Stimulated activated CD4-positive, alpha-beta T cell treated with anti-CD3 and anti-CD28 coated beads, Interleukin-4, amount 100 ng/mL, for 48 hours (primary cell): ENCODE measurements at places on chromosomes 2 and 18.

- DNase-seq, result no peak
Observed at GRCh38 chr18:57801325-57801724, 1.8 kb downstream of the ATP8B1 start.

DNA sequence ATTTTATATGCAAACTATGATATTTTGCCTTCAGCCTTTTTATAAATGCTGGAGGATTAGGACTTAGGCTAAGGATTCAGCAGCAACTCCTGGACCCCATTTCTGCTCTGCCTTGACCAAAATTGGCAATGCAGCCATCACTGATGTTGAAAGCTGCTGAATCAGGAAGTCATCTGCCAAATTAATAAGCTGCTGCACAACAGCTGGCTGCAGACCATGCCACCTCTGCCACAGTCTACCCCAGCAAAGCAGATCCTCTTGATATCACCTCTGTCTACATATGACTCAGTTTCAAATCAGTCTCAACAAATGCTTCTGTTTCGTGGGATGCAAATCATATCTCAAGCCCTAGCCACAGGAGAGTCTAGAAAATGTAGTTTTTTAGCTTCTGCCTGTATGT lies 7.1 kb upstream of the SOS1 start:
- DNase-seq, result peak; percentile 20

DNA sequence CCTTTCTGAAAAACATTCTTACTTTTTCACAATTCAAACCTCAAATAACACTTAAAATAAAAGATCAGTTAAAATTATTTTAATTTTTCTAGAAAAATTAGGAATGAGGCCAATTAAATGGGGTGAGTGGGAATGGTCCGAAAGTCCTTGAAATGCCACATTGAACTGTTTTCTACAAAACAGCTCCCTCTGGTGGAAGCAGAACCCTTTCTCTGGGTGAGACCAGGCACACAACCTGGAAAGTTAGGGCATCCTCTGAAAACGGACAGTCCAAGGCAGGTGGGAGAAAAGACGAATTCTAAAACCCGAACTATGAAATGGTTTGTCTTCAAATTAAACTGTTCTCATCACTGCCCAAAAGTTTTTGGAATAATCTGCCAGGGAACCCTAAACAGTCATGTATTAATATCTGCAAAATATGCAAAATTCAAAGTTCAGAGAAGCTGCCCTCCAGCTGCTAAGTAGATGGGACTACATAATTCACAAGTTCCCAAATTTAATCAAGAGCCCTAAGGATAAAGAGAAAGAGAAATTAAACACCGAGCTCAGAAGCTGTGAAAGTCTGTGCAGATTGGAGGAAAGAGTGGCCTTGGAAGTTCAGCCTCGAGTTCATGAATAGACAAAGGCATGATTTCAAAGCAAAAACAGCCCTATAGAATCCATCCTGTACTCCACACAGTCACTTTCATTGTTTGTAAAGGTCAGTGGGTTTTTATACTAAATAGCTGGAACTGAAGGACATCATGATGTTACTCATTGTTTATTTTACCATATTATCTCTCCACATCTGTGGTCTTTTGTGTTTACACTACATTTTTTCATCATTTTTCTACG lies 108.3 kb downstream of the PIEZO2 start:
- DNase-seq, result no peak

GRCh38 chr2:222792001-222792611 lies 68.7 kb upstream of the ACSL3 start:
- DNase-seq, result no peak

DNA sequence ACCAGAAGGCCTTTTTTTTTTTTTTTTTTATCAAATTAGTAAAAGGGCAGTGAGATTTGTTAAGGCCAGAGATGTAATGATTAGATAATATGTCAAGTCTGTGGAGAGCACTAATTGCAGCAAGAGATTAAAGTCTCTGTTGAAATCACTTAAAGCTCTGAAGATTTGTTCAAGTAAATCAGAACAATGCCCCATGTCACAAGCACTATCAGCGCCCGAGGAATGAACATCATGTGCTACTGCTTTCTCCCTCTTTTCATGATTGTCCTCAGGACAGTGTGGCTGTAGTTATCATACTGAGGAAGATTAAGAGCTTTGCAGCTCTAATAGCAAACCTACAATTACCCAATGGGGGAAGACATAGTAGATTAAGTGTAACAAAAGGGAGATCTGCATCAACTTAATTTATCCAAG lies 71.1 kb downstream of the TDRD15 start:
- DNase-seq, result no peak

DNA sequence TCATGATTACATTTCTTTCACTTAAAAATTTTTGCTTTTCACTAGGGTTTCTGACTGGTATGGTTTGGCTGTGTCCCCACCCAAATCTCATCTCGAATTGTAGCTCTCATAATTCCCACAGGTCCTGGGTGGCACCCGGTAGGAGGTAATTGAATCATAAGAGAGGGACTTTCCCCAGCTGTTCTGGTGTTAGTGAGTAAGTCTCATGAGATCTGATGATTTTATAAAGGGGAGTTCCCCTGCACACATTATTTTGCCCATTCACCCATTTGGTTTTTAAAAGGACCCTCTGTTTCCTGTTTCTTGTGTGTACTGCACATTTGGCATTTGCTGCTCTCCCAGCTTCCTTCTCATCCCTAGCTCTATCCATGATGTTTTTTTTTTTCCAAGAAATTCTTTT lies 27.8 kb upstream of the NETO1 start:
- no peak for DNase-seq

GRCh38 chr18:48943736-48944527 lies 6.8 kb downstream of the SMAD7 start:
- DNase-seq, result no peak

GRCh38 chr2:129849559-129850160 lies 129.8 kb upstream of the RAB6C start:
- DNase-seq, result no peak

GRCh38 chr18:76616373-76616772 lies 121.3 kb upstream of the ZNF516 start:
- DNase-seq, result no peak

- DNase-seq, result no peak
Observed at GRCh38 chr2:143586119-143586518, 456.9 kb downstream of the ARHGAP15 start.

- DNase-seq, result no peak
Observed at GRCh38 chr18:22473366-22473765, 55.7 kb upstream of the CTAGE1 start.

GRCh38 chr2:63755216-63755615 lies 86.5 kb upstream of the UGP2 start:
- no peak for DNase-seq

DNA sequence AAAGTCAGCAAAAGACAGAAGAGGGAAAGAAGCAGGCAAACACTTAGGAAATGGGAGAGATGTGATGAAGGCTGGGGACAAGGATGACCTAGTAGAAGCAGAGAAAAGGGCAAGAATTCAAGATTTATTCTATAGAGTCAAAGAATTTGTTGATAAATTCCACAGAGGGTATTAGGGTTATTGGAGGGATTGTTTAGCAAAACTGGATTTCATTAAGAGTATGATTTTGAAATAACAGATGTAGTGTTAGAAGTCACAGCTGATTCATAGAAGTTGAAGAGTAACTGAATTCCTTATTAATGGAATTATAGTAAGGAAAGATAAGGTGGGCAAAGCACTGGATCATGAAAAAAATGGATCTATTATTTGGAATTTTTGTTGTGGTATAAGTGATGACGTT lies 48.6 kb downstream of the CEP192 start:
- no peak for DNase-seq

- DNase-seq, result no peak
Observed at GRCh38 chr2:127161176-127162136, 54.5 kb upstream of the BIN1 start.

DNA sequence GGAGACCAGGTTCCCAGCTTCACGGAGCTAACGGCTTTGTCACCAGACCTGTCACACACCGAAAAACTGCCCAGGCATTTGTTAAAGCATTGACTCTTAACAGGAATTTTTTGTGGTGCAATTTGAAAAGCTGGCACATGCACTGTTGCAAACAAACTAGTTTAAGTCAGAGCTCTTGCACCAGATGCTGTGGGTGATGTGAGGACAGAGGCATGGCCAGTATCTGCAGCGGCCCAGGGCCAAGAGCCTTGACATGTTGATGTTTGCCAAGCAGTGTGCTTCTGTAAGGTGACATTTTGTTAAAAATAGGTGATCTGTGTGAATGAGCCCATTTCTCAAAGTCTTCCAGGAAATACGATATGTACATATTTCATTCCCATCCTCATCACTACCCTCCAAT lies 142.5 kb downstream of the MTCL1 start:
- DNase-seq, result no peak

DNA sequence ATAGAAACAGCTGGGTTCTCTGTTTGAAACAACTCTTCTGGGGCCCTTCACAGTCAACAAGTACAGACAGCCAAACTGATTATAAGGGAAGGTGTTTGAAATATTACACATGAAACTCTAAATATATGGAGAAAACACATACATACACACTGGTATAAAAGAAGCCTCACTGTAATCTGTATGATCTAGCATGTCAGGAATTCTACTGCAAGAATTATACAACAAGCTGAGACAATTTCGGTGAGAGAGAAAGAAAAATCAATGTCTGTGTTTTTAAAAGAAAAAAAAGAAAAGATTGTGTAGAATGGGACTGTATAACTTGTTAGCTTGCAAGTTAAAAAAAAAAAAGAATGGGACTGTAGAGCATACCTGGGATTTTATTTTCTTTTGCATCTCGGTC lies 26.3 kb downstream of the IRS1 start:
- DNase-seq, result no peak

DNA sequence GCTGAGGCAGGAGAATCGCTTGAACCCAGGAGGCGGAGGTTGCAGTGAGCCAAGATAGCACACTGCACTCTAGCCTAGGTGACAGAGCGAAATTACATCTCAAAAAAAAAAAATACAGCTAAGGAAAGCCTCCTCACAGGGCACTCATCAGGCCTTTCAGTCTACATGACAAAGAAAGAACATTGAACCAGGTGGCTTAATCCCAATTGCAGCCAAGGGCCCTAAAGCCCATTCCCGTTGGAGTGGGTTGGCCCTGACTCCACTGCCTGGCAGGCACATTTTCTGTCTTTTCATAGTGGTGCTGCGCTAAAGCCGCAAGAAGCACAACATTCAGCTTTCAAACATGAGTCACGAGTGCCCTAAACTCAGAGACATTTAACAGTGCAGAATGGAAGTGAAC lies 372.5 kb downstream of the RNF144A start:
- no peak for DNase-seq

GRCh38 chr18:26700201-26700600 lies 151.8 kb upstream of the KCTD1 start:
- no peak for DNase-seq

DNA sequence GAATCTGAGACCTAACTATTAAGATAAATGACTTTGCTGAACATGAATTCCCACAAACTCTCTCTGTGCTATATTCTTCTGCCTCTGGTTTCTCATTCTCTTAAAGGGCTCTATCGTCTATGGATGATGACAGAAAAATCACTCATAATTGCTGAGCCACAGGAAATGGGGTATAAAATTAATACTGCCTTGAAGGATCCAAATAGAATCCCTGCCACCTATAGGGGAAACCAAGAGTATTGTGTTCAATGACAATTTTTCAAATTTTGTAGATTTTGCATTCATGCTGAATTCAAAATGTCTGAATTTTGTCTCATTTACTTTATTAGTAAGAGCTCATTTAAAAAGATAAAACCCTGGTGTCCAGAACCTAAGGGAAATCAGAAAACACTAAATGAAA lies 235.8 kb downstream of the RBM43 start:
- no peak for DNase-seq

DNA sequence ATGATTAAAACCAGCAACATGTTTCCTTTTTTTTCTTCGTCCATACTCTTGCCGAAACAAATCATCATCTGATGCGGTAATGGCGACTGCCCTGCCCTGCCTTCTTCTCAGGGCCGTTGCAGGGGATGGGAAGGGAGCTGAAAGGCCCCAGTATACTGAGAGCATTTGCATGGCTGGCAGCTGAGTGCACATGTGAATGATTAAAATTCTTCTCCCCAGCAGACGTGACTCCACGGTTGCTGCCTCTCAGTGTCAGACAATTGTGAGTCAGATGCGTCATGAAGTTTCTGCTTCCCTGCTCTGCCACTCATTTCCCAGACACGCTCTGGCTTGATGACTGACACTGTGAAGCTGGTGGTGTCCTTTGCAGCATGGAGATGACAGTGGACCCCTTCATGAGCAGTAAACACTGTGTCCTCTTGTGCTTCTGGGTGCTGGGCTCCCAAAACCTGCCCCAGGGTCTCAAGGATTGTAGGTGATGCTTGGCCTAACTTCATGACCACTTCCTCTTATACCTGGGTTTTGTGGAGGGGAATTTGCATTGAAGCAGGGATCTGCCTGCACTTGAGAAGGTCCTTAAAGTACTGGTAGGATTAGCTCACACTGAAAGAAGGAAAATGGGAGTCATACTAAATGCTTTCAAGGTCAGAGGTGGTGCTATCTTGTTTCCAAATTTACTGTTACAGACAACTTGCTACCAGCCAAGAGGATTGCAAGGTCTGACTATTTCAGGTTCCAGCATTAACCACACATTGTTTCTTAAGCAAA lies 222.5 kb upstream of the COPS8 start:
- DNase-seq, result no peak

DNA sequence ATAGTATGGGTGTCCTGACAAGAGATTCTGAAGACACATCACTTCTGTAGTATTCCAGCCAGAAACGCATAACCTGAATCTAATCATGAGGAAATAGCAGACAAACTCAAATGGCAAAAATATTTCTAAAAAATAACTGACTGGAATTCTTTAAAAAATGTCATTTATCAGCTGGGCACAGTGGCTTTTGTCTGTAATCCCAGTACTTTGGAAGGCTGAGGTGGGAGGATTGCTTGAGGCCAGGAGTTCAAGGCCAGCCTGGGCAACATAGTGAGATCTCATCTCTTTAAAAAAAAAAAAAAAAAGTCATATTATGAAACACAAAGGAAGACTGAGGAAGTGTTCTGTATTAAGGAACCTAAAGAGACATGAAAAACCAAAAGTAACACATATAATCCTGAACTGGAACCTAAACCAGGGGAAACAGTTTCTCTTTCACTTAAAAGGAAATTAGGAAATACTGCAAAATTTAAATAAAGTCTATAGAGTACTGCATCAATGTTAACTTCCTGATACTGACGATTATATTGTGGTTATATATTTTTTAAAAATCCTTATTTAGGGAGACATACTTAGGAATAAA lies 29.9 kb downstream of the SESTD1 start:
- no peak for DNase-seq

- no peak for DNase-seq
Observed at GRCh38 chr18:78445880-78446279, 533.7 kb upstream of the SALL3 start.

- DNase-seq, result no peak
Observed at GRCh38 chr2:16031848-16032159, 91.5 kb downstream of the MYCN start.
